Purkinje cell (primary cell): ENCODE measurements at places on chromosomes 16 and 17. TPM values are rescaled to one million over a fixed set of nuclear protein-coding genes. Genes with fewer than 3 reads are reported as not detected.

SPNS3 gene
- not detected in 2 replicates for polyA plus RNA-seq

DPEP1 gene
- polyA plus RNA-seq, result not detected in 2 replicates

NGFR gene
- polyA plus RNA-seq, result 5.3 and 8.0 TPM in 2 replicates

ITGAD gene
- polyA plus RNA-seq, result not detected in 2 replicates

KRT24 gene
- polyA plus RNA-seq, result 0.85 TPM in 1 of 2 replicates, not detected in the other

TVP23A gene
- polyA plus RNA-seq, result 6.7 and 7.7 TPM in 2 replicates

KRT28 gene
- not detected in 2 replicates for polyA plus RNA-seq

SYCE1L gene
- polyA plus RNA-seq, result not detected in 2 replicates

HAS3 gene
- polyA plus RNA-seq, result 0.11 and 0.25 TPM in 2 replicates

SPN gene
- polyA plus RNA-seq, result not detected in 2 replicates
